ENCODE measurements at places on chromosomes 1 and 21. TPM values are rescaled to one million over a fixed set of nuclear protein-coding genes. Genes with fewer than 3 reads are reported as not detected.

GRCh38 chr1:93813076-93813475 is 65.9 kb downstream of the DNTTIP2 start:
- peak; percentile 40 for DNase-seq

DNA sequence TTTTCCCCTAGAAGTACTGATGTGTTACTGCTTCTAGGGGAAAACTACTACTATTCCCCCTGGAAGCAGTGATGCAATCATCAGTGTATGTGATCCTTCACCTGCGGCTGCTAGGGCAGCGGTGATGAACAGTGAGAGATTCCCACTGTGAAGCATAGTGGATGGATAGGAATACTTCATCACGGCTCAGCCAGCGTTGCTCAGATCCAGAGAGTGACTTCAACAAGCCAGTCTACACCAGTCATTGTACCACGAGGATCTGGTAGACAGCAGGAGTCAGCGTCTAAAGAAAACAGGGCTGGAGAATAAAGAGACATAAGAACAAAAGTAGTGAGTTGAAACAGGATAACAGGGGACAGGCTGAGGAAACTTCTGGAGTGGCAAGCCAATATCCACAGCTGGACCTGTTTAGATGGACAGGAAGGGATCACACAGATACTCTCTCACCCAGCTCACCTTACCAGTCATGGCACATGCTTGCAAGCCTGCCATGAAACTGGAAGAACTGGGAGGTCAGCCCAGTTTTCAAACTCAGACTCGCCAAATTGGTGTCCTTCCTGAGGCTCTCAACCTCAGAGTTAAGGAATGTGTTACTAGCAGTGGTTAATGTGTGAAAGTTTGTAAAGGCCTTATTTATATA is 42.4 kb upstream of the LRRC52 start:
- DNase-seq: no peak

DNA sequence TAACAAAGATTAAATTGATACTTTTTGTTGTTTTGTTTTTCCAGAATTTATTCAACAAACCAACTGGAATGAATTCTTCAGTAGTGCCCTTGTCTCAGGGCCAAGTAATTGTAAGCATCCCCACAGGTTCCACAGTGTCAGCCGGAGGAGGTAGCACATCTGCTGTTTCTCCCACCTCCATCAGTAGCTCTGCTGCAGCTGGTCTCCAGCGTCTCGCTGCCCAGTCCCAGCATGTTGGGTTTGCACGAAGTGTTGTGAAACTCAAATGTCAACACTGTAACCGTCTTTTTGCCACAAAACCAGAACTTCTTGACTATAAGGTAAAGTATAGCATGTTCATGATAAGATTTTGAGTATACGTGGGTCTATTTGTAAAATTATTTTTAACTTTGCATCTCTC is 118.5 kb downstream of the ZMYM4 start:
- no peak for DNase-seq

DNA sequence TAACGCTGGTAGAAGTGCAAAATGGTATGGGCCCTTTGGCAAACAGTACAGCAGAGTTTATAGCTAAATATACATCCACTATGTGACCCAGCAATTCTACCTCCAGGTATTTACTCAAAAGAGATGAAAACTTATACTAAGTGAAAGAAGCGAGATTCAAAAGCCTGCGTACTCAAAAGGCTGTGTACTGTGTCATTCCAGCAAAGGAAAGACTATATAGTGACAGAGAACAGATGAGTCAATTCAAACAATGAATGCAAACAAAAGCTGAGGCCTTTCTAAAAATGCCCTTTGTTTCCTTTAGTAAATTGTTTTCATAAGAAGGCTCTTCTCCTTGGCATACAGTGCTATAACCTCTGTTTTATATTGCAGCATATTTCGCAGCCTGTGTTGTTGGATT is 268.8 kb upstream of the CSF3R start:
- no peak for DNase-seq

DNA sequence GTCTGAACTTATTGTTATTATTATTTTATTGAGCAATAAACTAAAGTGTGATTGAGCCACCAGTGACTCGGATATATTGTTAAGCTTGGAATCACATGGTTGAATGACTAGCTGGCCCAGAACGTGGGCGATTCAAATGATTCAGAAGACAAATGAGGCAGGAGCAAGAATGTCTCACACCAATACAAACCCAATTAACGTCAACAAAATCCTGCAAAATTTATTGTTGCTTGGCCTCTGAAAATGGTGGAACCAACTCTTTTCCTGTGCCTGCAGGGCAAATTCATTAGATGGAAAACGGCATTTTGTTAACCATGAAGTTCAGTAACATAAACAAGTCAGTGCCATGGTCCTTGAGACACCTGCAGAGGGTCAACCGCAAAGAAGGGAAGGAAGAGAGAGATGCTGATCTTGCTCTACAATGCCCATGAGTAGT is 482.0 kb downstream of the SETD4 start:
- DNase-seq: no peak

DNA sequence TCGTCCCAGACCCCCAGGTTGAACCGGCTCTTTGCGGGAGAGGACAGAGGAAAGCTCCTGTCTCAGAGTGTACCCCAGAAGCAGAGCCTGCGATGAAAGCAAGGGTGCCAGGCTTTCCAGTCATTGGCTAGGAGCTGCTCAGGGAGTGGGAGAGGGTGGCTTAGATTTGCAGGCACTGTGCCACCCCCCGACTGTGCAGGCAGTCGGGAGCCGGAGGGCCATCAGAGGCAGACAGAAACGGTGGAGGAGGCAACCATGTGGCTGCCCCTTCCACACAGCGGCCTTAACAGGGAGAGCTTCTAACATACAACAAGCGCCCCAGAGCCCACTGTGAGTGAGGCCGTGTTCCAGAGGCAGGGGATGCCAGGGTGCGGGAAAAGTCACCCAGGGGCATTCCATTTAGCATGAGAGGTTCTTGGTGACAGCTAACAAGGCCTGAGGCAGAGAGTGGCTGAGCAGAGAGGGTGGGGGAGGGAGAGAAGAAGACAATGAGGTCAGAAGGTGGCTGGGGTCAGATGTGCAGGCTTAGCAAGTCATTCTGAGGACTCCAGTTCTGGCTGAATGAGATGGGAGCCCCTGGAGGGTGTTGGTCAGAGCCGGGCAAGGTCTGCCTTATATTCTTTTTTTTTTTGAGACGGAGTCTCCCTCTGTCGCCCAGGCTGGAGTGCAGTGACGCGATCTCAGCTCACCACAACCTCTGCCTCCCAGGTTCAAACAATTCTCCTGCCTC is 9.5 kb upstream of the C1orf167 start:
- DNase-seq: no peak

DNA sequence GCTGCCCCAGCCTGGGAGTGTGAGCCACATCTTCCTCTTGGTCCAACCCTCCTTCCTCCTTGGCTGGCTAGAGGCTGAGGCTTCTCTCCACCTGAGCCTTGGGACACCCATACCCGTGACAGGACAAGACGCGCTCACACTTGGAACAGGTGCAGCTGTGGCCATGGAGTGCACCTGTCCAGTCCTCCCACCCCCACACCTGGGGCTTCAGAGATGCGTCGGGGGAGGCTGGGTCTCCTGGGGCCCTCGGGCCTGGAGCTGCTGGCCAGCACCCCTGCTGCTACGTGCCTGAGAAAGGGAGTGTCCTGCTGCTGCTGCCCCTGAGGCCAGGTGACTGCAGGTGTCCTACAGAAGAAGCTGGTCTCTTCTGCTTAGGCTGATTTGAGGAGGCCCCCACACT is 37.0 kb upstream of the TMEM52 start:
- no peak for DNase-seq

DNA sequence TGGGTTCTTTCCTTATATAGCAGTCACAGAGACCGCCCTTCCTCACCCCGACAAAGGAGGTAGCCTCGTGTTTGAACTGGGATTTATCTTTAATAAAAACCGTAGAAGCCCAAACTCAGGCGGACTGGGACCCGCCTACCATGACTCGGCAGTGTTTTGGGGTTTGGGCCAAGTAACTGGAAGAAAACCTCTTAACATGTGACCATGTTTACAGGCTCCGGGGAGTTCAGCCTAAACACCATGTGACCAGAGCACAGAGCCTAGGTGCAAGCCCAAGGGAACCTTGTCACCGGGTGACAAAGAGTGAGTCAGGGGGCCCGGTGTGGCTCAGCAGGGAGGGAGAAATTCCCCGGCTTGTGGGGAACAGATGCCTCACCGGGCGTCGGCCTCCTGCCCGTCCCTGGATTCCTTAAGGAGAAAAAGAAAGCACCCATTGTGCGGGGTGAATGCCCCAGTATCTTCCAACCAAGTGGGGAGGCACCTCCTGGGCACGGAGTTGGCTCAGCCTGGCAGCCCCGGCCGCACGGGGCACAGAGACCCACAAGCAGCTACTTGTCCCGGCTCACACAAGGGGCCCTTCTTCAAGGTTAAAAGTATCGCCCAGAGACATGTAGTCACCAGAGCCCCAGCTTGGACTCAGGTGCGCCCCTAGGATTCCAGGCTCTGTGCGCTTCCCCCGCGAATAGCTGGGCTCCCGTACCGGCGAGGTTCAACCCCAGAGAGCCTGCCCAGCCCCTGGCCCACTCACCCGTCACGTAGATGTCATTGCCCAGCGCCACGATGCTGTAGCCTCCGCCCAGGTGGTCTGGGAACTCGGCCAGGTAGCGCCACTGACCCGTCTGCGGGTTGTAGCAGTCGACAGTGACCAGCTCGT is 1.4 kb downstream of the KLHL21 start:
- DNase-seq: no peak

GRCh38 chr1:214466403-214467077 is 84.9 kb downstream of the PTPN14 start:
- DNase-seq: no peak

DNA sequence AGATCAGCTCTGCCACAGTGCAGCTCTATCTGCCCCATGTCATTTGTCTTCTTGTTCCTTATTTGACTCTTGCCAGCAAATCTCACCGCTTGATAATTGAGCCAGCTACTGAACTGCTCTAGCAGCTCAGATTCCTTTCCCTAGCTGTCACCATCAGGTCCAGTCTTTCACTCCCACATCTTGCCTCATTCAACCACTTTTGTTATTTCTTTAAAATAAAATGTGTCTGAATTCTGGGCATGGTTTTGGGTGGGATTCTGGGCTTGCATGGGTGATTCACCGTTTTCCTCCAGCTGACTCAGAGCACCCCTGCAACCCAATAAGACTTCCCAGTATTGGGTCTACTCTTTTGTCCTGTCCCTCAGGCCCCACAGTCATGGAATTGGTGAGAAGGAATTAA is 215.7 kb downstream of the DSCAM start:
- no peak for DNase-seq

GRCh38 chr1:167418391-167418790 is 99.9 kb downstream of the CD247 start:
- DNase-seq: no peak

DNA sequence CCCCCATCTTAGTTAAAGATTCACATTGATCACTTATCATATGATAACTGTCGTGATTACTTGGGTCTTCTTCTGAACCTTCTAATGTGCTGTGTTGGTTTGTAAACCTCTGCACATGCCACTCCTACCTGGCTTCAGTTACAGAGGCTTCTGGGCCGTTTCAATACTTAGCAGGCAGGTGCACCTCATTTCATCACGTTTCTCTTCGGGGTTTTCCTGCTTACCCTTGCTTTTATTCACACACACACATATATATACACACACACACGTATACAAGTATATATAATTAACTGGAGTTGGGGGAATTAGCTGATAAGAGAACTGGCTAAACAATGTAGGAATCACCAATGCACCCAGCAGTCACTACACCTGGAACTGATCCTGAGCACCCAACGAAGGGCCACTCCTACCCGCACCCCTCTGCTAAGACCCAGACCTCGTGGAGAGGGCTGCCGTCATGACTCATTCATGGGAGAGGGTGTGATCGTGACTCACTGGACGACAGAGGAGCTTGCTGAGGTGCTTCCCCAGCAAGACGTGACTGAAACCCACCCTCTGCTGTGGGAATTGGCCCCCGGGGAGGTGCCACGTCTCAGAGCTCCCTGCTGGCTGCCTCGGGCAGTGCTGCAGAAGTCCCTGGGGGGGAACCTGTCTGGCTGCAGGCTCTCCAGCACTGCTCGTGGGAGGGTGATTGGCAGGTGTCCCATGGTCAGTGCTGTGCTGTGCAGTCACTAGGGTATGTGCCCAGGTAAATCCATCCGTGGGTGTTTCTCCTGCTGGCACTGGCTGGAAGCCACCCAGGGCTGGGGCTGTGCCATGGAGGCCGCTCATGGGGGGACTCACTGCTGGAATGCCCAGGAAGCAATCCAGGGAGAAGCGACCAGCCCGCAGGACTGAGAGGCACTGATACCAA is 166.6 kb downstream of the DYRK1A start:
- peak; percentile 70 for DNase-seq

DNA sequence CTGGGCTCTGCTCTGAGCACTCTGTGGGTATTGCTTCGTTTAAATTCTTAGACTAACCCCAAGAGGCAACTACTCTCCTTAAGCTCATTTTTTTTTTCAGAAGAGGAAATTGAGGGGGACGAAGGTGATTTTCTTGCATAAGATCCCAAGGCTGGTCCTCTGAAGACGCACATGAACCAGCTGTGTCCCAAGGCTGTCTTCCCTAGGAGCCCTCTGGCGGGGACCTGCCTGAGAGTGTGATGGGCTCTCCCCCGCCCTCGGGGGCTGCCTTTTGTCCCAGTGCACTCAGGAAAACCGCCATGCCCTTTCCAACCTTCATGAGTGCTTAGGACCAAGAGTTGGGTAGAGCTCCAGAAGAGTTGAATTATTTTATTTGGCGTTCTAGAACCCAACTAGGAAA is 21.7 kb downstream of the UMODL1 start:
- DNase-seq: no peak

GRCh38 chr1:150566589-150567340 is 12.6 kb downstream of the MCL1 start:
- no peak for DNase-seq

GRCh38 chr1:47828978-47829377 is 168.2 kb downstream of the TRABD2B start:
- DNase-seq: no peak

- DNase-seq: no peak
Observed at GRCh38 chr1:80054129-80054528, 1047.6 kb upstream of the ADGRL4 start.

GRCh38 chr1:23019863-23020625 is 776 bp downstream of the KDM1A start:
- DNase-seq: no peak

- no peak for DNase-seq
Observed at GRCh38 chr21:27535188-27535587, 568.3 kb upstream of the ADAMTS5 start.

GRCh38 chr21:35819134-35819533 is 241.2 kb downstream of the SETD4 start:
- no peak for DNase-seq

- no peak for DNase-seq
Observed at GRCh38 chr1:245493029-245493428, 338.2 kb downstream of the KIF26B start.

The HMGCS2 gene
- not detected for total RNA-seq

The IVL gene
- not detected for total RNA-seq

The TMEM51 gene
- total RNA-seq: 0.81 TPM

The JAM2 gene
- 5.9 TPM for total RNA-seq

The FCRL1 gene
- total RNA-seq: not detected

The CREB3L4 gene
- 9.3 TPM for total RNA-seq

The COX20 gene
- 27.6 TPM for total RNA-seq

The GJA4 gene
- total RNA-seq: not detected

The MAN1C1 gene
- total RNA-seq: 73.3 TPM
